DMS53 (cell line): ENCODE measurements at places on chromosomes 5 and 9.

DNA sequence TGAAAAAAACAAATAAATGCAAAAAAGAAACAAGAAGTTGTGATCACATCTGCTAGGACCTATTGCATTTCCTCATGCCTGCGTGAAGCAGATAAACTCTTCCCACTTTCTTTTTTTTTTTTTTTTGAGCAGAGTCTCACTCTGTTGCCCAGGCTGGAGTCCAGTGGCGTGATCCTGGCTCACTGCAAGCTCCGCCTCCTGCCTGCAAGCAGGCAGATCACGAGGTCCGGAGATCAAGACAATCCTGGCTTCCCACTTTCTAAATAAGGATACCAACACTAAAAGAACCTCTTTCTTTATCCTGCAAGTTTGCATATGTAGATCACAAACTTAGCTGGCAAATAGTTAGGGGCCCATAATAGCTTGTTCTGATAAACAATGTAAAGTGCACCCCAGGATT, 128.6 kb downstream of the ASTN2 start:
- DNase-seq, result no peak

DNA sequence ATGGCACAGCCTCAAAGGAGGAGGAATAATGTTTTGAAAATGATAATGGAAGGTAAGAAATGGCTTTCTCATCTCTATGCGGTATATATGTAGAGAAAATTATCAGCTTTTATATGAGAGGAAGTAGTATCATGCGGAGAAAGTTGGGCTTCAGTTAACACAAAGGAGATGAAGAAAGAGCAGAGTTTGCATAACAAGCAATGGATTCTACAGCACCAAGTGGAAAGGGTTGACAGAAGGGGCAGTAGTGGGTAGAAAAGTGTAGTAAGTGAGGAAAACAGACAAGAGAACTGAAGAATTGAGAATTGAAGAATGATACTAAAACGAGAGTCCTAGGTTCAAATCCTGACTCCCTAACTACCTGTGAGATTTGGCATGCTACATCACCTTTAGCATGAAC, 51.0 kb downstream of the GNG10 start:
- no peak for DNase-seq

DNA sequence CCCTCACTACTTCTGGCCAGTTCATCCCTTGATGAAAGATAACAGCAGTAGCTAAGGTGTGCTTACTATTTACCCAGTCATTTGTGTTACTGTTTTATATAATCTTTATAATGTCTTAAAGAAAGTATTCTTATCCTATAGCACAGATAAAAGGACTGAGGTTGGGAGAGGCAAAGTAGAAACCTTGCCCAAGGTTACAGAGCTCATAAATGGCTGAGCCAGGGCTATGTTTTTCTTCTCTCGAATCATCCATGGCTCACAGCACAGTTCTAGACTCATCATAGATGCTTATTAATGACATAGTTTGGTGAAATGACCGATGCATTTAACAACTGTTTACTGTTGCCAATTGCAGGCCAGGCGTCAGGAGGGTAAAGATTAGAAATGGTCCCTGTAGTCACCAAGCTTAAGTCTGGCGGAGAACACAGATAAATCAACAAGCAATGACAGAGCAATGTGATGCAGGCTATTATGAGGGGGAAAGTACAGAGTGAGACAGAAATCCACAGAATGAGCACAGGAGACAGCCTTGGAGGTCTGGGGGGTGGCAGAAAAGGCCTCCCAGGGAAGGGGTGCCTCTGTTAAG, 65.6 kb upstream of the ZNF622 start:
- no peak for DNase-seq

GRCh38 chr9:83130541-83130940, 67.6 kb upstream of the RASEF start:
- DNase-seq, result peak; percentile 83

- no peak for DNase-seq
Observed at GRCh38 chr9:34200092-34200491, 21.2 kb downstream of the UBAP1 start.

DNA sequence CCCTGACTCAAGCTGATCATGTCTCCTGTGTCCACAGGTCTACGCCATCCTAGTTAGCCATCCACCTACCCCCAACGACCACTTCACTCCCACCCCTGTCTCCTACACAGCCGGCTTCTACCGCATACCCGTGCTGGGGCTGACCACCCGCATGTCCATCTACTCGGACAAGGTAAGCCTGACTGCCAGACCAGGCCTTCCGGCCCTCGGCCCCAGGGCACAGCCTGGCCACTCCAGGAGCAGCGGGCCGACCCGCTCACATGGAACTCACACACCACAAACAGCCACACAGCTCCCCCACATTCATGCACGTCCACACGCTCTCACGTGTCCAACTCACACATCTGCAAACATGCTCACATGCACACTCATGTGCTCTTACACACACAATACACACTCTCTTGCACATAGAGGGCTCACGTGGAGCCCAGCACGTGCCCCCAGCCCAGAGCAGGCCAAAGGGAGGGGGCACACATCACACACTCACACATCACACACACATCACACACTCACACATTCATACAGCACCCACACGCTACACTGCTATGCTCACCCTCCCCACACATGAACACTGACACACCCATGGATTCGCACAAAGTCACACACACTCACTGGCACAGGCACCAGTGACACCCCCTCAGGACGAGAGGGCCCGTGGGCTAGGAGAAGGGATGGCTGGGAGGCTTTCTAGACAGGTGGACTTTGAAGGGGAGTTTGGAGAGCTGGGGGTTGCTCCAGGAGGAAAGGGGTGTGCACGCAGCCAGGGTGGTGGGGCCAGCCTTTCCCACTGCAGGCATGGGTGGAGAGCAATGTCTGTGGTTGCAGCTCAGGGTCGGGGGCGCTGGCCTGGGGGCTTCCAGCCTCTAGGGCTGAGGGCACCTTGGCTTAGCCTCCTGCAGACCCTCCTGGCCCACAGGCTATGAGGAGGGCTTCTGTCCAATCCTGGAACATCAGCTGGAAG, 3.3 kb downstream of the GRIN1 start:
- no peak for DNase-seq

DNA sequence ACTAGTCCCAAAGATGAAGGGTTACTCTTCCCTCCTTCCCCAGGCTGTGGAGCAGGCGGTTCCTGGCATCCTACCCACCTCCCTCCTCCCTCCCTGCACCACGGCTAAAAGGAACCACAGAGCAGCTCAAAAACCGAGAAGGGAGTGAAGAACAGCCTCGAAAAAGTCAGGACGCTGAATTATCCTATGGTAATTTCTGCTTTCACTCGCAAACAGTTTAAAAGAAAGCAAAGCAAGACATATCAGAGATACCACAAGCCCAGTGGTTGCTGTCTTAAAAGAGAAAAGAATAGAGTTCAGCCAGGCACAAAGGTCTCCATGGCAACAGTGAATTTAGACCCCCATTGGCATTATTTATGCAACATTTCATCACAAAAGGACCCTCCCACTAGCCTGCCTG, 315.4 kb downstream of the CTNND2 start:
- DNase-seq, result no peak

- DNase-seq, result no peak
Observed at GRCh38 chr9:81609782-81610739, 79.3 kb downstream of the TLE1 start.

DNA sequence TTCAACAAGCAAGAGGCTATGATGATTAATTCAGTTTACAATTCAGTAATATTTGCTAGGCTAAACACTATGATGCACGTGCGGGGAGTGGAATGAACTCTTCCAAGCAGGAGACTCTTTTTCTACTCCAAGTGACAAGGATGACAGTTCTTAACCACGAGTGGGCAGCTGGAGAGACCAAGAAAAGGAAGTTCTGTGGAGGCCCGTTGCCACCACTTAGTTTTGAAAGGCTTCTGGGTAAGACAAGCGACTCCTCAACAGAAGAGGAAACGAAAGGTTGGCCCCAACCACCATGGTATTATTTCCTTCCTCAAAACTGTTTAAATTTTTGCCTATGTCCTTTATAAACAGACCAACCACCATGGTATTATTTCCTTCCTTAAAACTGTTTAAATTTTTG, 2.8 kb downstream of the DCAF12 start:
- DNase-seq, result no peak

DNA sequence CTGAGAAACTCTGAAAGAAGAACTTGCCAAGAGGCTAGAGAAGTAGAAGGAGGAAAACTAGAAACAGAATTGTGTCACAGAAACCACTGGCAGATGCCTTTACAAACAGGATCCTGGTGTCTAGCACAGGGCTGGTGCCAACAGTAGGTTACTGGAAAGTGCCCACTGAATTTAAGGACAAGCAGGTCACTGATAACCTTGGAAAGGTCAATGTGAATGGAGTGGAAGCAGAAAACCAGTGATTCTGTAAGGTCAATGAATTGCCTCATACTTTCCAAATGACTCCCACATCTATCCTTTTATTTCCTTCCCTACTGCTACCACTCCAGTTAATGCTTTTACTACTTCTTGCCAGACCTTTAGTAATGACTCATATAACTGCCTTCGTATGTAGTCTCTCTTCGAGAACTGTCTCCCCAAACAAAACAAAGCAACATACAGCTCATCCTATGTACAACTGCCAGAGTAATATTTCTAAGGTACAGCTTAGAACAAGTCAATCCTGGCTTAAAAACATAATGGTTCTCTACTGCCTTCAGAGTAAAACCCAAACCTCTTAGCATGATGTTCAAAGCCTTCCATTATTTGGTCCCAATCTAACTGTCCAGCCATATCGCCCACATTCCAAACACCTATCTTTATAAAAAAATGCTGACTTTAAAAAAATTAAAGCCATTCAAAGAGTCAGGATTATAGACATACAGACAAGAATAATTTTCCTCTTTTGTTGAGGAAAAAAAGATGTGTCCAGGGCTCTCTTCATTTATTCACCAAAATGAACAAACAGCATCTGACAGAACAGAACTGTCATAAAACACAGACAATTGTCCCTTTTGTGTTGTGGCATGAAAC, 52.5 kb downstream of the NR3C1 start:
- no peak for DNase-seq

DNA sequence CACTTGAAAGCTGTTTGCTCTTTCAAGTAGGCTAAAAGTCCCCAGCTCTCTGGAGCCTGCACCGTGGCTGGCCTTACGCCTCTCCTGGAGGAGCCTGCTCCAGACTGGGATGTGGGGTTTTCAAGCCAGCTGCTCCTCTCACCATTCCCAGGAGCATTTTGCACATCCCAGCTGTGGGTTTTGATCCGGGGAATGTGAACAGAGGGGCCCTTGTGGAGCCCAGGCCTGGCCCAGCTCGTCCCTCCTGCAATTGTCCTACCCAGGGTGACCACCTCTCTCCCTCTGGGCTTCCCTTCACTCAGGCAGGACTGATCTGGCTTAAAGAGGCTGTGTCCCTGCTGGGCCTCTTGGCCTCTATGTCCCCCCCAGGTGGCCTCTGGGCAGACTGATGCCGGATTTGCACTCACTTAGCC, 32.5 kb upstream of the TIFAB start:
- DNase-seq, result peak; percentile 96

DNA sequence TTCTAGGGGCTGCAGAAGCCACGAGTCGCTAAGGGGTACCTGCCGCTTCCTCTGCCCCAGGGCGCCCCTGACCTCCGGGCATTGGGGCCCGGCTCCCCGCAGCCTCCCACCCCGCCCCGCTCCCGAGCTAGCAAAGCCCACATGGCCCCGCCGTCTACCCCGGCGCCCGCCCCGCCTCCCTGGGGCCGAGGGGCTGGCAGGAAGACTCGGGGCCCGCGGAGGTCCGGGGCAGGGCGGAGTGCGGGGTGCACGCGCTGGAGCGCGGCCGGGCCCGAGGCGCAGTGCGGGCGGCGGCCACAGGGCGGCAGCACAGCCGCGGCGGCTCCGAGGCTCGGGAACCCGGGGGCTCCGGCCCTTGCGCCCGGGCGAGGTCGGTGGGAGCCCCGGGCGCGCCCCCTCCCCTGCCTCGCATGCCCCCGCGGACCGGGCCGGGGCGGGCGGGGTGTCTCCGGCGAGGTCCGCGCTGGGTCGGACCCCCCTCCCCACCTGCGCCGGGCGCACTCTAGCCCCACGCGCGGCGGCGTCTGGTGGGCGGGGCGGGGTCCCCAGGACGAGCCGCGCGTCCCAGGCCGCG, 6.7 kb downstream of the NRARP start:
- DNase-seq, result peak; percentile 79

GRCh38 chr5:149172709-149173505, 31.6 kb downstream of the ABLIM3 start:
- no peak for DNase-seq

GRCh38 chr5:141039517-141039916, 11.7 kb upstream of the PCDHB1 start:
- peak; percentile 68 for DNase-seq

DNA sequence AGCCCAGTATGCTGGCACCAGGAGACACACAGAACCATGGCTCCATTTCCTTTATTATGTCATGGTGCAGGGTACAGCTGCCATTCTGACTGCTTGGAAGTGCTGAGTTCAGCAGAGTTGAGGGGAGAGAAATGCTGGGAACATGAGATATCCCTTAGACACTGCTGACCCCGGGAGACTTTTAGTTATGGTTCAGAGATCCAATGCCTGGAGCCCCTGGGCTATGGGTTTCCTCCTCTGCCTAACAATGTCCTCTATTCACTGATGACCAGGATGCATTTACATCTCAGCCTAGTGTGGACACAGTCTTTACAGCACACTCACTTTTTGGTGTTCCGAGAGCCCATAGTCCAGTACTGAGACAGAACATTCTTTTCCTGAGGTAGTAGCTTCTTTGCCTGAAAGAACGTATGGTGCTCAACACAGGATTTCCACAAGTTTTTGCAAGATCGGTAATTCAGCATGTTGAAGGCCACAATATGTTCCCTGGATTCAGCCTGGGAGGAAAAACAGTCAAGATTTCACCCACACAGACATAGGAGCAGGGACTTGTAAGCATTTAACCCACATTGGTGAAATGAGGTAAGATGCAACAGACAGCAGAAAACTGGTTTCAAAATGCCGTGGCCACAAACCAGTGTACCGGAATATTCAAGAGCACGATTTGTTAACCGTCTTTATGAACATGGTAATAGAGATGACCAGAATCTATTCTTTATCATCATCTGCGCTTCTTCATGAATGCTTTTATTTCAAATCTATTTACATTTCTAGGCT, 71.3 kb downstream of the PTPN3 start:
- DNase-seq, result no peak

DNA sequence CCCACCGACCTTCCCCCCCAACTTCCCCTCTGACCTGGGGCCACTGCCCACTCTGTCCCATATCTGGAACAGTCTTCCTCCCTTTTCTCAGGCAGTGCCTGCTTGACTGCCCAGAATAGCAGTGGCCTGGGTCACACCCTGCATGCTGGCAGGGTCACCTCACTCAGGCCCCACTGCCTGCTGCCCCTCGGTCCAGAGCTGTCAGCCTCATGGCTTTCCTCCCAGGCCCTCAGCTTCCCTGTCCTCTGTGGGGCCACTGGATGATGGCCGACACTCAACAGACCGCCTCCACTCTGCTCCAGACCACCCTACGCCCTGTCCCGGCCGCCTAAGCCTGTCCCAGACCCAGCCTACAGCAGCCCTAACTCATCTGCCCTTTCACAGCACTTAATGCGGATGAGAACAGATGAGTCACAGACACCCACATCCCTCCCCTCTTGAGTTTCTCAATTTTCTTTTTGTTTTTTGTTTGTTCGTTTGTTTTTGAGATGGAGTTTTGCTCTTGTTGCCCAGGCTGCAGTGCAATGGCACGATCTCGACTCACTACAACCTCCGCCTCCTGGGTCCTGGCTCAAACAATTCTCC, 5.9 kb downstream of the PNPLA7 start:
- no peak for DNase-seq

- no peak for DNase-seq
Observed at GRCh38 chr9:125744616-125745015, 2.6 kb upstream of the PBX3 start.
